ENCODE measurements at places on chromosomes 16 and 17.

DNA sequence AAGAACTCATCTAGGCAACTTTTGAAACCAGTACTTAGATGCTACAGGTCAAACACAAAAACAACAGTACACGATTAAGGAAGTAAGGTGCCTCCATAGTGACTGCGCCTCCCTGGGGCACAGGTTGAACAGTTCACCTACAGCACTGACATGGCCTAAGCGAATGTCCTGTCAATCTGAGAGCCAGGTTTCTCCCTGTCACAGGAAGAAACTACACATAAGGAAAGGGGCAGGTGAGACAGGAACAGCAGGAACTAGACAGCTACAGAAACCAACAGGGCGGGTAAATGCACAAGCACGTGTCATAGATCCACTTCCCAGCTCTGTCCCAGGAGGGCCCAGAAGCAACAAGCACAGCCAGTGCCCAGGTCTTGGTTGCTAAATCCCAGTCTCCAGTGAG is 8.0 kb upstream of the ARHGDIA start:
- DNase-seq = no peak

DNA sequence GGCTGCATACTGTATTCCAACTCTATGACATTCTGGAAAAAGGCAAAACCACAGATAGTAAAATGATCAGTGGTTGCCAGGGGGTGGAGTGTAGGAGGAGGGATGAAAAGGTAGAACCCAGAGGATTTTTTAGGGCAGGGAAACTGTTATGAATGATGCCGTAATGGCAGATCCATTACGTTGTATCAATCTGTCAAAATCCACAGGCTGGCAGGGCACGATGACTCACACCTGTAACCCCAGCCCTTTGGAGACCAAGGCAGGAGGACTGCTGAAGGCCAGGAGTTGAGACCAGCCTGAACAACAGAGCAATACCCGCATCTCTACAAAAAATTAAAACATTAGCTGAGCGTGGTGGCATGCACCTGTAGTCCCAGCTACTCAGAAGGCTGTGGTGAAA is 91.8 kb downstream of the RMI2 start:
- no peak for DNase-seq

GRCh38 chr17:50207315-50207714 is 5.9 kb upstream of the COL1A1 start:
- DNase-seq = no peak

GRCh38 chr17:28540231-28540630 is 12.2 kb downstream of the UNC119 start:
- DNase-seq = no peak

DNA sequence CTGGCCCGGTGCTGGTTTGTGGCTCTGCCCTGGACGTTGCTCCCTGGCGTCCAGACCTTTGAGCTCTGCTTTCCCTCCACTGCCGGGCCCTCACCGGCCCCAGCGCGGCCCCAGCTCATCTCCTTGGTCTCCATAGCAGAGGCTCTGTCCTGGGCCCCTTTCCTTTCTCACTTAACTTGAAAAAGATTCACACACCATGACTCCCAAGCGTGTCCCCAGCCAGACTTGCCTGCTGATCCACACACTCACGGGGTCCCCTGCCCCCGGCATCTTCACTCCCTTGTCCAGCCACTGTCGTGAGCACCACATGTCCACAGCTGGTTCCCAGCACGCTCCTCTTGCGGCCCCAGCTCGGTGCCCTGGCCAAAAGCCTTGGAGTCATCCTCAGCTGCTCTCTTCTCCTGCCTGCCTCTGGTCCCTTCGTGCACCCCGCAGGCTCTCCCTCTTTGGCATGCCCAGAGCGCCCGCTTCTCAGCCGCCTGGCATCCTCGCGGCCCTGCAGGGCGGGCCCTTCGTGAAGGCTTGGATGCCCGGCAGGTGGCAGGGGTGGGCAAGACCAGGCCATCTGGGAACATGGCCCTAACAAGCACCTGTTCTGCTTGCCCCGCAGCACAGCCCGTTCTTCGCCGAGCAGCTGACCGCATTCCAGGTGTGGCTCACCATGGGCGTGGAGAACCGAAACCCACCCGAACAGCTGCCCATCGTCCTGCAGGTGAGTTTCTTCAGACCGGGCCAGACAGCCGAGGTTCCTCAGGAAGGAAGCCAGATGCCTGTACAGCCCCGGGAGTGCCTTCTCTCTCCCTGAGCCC is 145.6 kb upstream of the CHMP6 start:
- no peak for DNase-seq

- no peak for DNase-seq
These were observed 2.4 kb downstream of the PRPSAP2 start for GRCh38 chr17:18860161-18860972.

- DNase-seq = no peak
These were observed 414.7 kb downstream of the HS3ST3B1 start for GRCh38 chr17:14715561-14715960.

GRCh38 chr17:67993153-67993997 is 2.9 kb downstream of the C17orf58 start:
- peak; percentile 56 for DNase-seq

GRCh38 chr16:17467923-17468540 is 2.7 kb downstream of the XYLT1 start:
- no peak for DNase-seq

DNA sequence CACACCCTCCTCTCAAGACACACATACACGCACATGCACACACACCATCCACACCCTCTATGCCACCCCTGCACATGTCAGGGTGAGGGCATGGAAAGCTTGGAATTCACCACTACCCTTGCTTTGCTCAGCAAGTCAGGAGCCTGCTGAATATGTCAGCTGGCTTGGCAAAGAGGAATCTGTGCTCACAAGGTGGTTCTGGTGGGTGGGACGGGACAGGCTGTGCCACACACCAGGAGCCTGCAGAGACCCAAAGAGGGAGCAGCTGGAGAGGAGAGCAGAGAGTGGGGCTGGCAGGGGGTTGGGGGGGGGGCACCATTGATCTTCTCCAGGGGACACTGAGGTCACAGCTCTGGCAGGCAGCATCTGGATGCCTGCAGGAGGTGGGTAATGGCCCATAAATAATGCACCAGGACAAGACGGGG is 48.7 kb upstream of the NDRG4 start:
- no peak for DNase-seq

- no peak for DNase-seq
These were observed 163.4 kb downstream of the SEC14L1 start for GRCh38 chr17:77304051-77304745.

DNA sequence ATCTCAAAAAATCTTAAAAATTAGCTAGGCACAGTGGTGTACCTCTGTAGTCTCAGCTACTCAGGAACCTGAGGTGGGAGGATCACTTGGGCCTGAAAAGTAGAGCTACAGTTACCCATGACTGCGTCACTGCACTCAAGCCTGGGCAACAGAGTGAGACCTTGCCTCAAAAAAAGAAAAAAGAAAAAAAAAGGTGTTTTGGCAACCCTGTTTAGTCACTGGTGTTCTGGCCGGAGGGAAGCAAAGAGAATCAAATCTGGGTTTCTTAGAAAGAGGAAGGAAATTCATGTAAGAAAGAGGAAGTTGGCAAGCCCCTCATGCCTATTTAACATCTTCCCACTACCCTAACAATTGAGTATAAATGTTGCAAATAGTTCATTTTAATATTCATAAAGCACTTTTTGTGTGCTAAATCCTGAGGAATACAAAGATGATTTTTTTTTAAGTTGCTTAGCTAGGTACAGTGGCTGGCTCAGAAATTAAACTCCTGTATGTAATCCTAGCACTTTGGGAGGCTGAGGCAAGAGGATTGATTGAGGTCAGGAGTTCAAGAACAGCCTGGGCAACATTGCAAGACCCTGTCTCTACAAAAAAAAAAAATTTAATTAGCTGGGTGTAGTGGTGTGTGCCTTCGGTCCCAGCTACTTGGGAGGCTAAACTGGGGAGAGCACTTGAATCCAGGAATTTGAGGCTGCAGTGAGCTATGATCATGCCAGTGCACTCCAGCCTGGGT is 6.5 kb upstream of the USP32 start:
- no peak for DNase-seq

DNA sequence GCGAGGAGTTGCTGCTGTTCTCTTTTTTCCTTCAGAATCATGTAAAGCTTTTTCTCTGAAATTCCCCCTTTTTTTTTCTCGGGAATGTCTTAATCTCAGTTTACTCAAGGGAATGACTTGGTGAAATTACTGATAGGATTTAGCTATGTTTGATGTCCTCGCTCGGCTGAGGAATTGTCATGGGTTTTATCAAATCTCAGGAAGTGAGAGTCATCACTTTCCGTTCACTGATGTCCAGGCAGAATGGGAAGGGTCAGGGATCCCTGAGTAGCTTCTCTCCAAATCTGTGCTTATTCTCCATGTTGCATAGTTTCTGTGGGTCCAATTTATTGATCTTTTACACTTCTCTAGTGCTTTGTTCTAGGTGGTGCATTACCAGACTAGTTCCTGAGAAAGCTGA is 6.3 kb downstream of the IGSF6 start:
- DNase-seq = no peak

- DNase-seq = no peak
These were observed 893 bp downstream of the GINS2 start for GRCh38 chr16:85687651-85688471.

- DNase-seq = no peak
These were observed 45.7 kb downstream of the TMEM186 start for GRCh38 chr16:8751481-8752311.

GRCh38 chr17:31404028-31404949 is 12.8 kb downstream of the RAB11FIP4 start:
- no peak for DNase-seq

- DNase-seq = no peak
These were observed 5.0 kb upstream of the STH start for GRCh38 chr17:45993962-45994627.

DNA sequence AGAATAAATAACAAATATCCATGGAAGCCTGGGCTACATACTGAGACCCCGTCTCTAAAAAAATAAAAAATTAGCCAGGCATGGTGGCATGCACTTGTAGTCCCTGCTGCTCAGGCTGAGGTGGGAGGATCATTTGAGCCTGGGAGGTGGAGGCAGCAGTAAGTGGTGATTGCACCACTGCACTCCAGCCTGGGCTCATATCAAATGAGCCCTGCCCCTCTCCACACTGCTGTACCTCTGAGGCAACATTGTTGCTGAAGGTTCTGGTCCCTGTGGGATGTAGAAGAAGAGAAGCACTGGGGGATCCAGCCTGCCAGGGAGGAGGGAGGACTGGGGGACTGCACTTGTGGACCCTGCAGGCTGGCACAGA is 11.4 kb upstream of the ARHGAP23 start:
- no peak for DNase-seq

GRCh38 chr17:48483471-48484131 is 47.2 kb downstream of the HOXB1 start:
- no peak for DNase-seq

DNA sequence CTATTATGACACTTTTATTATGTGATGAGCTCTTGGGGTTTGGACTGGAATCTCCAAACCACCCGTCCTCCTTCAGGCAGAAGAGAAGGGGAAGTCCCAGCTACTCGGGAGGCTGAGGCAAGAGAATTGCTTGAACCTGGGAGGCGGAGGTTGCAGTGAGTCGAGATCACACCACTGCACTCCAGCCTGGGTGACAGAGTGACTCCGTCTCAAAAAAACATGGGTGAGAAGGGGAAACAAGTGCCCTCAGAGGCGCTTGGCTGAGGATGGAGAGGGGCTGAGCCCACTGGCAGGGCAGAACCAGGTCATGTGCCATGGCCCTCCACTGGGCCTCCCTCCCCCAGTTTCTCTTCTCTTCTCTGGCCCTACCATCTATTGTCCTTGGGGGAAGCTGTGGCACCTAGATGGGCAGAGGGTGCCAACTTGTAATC is 120.9 kb upstream of the SMURF2 start:
- no peak for DNase-seq

- DNase-seq = no peak
These were observed 4.8 kb upstream of the MT2A start for GRCh38 chr16:56603589-56603988.

GRCh38 chr17:42243493-42243982 is 32.7 kb downstream of the STAT5B start:
- DNase-seq = no peak

- no peak for DNase-seq
These were observed 173.8 kb downstream of the CDH11 start for GRCh38 chr16:64948056-64948455.

- no peak for DNase-seq
These were observed 2.4 kb downstream of the NUP93 start for GRCh38 chr16:56732366-56732765.

Measured in stimulated activated CD4-positive, alpha-beta T cell treated with anti-CD3 and anti-CD28 coated beads, Interleukin-1b, Interleukin-23, amount 100 ng/mL, for 1 hour (primary cell).